Activated naive CD4-positive, alpha-beta T cell treated with anti-CD3 and anti-CD28 coated beads for 36 hours (primary cell): ENCODE measurements at places on chromosomes 12 and 14.
A peak's percentile ranks its signal among the peaks of the same experiment; 100 is the strongest.

DNA sequence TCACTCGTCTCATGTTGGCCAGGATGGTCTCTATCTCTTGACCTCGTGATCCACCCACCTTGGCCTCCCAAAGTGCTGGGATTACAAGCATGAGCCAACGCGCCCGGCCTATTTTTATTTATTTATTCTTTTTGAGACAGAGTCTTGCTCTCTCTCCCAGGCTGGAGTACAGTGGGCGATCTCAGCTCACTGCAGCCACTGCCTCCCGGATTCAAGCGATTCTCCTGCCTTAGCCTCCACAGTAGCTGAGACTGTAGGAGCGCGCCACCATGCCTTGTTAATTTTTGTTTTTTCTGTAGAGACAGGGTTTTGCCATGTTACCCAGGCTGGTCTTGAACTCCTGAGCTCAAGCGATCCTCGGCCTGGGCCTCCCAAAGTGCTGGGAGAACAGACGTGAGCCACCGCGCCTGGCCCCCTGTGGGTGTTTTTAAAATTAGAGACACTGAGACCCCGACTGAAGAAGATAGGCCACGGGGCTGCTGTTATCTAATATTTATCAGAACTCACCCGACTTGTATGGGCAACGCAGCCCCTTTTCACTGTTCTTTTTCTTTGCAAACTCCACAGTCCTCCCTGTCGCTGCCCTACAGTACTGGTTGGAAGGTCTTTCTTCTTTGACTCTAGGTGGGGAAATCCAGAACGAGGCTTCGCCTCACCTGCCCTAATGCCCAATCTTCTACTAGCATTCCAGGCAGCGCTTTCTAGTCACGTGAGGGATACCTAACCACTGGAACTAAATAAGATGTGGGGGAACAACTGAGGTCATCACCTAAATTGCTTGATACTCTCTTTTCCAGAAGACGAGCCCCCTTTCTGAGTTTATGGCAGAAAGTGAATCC lies 1.4 kb upstream of the GABARAPL1 start:
- DNase-seq, result no peak

DNA sequence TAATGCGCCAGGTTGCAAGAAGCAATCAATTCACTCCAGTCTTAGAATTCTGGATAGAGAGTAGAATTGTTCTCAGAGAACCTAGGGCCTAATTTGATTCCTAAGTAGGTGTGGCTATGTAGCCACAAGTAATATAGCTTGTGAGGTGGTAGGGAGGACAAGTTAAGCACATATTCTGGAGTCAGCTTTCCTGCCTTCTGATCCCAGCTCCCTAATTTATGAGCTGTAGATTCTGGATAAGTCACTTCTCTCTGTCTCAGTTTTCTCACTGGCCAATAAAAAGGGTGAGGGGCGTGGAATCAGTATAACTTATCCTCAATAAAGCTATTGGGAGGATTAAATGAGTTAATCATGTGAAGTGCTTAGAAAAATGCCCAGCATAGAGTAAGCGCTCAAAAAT lies 3.0 kb upstream of the SNW1 start:
- DNase-seq, result no peak

DNA sequence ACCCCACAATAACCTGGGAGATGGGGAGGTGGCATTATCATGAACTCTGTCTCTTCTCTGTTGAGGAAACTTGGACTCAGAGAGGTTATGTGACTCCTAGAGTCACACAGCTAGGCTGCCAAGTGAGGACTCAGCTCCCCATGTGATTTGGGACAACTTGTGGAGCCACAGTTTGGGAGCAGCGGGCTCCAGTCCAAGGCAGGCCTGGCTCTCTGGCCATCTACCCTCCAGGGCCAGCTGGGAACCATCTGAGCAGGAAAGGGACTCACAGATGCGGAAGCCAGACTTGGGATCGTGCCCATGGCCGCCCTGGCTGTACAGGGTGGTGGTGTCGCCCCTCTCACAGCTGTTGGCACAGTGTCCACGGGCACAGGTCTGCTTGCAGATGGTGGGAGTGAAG lies 59.1 kb downstream of the ISCA2 start:
- no peak for DNase-seq

DNA sequence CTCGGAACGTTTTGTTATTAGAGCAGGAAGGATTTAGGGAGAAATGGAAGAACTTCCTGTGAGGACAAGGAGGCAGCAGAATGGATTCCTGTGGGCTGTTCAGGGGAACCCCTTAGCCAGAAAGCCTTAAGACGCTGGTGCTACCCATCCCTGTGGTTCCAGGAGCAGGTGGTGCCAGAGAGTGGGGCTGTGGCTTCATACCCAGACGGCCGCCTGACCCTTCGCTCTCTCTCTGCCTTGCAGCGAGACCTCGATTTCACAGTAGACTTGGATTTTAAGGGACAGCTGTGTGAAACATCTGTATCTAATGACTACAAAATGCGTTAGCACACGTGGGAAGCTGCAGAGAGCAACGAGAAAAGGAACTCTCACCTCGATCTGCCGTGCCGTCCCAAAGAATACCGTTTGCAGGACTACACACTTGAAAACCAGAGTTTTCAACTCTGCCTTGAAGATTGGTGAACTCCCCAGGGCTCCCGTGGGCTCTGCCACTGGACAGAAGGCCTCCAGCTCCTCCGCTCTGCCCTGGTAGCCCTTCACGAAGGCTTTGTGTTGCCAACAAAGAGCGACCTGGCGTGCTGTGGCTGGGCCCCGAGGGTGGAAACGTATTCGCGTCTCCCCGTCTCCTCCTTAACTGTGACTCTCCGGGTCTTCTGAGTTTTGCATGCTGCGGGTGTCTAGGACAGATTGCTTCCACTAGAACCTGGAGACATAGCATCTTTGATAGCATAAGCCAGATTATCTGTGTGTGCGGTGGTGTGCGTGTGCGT lies 102.0 kb downstream of the PRMT8 start:
- DNase-seq, result no peak

DNA sequence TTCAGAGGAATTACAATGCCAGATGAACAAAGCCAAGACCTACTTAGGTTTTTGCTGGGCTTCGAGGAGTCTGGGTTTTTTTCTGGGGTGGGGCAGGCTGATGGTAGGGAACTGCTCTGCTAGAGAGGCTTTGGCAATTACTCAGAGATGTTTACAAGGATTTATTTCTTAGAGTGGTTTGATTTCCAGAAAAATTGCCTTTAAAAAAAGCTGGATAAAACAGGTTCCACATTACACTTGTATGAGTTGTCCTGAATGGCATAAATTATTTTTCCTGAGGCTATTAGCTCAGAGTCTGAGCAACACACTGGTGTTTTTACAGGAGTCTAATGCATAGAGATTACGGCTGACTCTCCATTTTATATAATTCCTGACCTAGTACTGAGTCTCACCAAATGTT lies 118.5 kb upstream of the FRMD6 start:
- no peak for DNase-seq

GRCh38 chr12:29617407-29617803 lies 119.9 kb upstream of the OVCH1 start:
- DNase-seq, result no peak

DNA sequence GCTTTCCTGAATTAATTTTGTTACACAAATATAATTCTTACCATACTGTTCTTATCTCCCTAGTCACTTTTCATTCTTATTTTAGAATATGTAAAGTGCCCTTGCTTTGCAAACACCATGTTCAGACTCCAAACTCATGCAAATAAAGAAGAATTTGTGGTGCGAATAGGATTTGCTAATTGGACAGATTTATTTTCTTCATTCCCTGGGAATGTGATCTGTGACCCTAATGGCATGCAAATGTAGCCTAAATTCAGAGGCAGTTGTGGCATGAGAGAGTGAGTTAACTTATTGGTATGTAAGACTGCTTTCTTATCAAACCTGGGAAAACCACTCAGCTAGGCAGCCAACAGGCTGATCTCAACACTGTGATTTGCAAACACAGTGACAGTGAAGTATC lies 10.0 kb downstream of the CAPZA3 start:
- DNase-seq, result no peak

DNA sequence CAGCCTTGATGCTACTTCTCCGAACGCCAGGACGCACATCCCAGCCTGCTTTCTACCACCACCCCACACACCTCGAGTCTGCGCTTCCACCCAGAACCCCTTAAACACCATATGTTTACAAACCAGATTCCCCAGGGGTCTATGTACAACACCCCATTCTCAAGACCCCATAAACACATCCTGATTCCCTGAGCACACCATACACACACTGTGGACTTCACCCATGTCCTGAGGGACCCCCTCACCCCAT lies 733 bp downstream of the TTC7B start:
- no peak for DNase-seq

DNA sequence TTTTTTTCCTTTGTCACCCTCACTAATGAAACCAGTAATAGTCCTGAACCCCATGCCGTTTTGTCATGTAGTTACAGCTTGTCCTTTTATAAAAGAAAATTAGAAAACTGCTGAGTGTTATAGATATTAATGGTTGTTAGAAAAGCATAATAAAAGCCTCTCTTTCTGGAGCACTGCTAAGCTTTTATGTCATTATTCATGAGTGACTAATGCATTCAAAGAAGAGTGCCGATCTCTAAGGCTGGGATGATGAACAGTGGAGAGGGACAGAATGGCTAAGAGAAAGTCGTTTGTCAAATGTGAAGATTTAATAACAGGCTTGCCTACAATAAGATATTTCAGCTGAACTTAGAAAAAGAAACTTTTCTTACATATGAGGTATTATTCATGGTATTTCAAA lies 121.6 kb downstream of the MGAT4C start:
- DNase-seq, result no peak

DNA sequence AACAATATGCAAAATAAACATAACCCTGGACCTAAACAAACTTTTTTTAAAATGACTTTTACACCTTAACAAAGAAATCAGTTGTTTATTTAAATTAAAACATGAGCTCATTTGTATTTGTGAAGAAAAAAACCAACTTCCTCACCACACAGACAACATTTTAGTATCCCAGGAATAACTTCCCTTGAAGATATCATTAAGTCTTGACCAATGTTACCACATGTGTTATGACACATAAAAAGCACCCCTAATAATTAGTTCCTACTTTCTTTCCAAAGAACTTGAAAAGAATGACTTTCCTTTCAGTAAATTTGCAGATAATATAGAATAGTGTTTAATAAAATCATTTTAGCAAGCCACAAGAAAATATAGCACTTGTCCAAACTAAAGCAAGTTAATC lies 42.4 kb downstream of the DUSP16 start:
- DNase-seq, result no peak

DNA sequence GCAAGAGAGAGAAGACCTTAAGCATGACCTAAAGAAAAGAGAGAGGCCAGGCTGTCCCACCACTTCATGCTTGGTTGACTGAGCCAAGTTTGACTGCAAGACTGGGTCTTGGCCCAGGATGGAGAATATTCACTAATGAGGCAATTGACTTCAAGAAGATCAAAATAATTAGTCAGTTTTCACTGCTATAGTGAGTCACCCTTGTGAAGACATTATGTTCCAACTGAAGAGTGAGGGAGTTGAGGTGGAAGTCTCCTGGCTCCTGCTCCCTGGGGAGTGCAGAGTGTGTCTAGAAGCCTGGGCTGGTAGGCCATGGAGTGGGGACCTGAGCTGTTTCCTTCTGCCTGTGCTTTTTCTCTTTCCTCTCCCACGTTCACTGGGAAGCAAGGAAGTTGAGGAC lies 117.6 kb downstream of the CACNA1C start:
- no peak for DNase-seq

- DNase-seq, result no peak
Observed at GRCh38 chr12:76533331-76533730, 26.2 kb downstream of the OSBPL8 start.

- DNase-seq, result no peak
Observed at GRCh38 chr12:120873226-120873625, 30.9 kb downstream of the SPPL3 start.

DNA sequence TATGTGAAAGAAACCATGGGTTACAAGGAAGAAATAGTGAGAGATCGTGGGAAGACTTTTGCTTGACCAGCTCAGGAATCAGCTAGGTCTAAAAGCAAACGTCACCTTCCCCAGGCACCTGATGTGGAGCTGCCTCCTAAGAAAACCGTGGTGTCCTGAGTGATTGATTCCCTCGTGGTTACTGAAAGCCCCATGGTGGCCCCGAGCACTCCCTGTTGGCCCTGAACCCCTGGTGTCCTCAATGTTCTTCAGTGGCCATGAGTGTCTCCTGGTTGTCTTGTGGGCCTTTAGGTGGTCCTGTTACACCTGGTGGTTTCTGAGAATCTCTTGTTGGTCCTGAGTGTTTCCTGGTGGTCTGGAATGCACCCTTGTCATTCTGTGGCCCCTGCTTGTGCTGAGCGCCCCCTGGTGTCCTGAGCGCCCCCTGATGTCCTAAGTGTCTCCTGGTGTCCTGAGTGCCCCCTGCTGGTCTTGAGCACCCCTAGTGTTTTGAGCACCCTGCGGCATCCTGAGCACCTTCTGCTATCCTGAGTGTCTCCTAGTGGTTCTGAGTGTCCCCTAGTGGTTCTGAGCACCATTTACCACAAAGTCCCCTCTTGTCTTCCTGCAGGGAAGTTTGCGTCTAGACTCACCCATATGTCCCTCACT lies 518.7 kb downstream of the TMEM121 start:
- DNase-seq, result peak; percentile 96

DNA sequence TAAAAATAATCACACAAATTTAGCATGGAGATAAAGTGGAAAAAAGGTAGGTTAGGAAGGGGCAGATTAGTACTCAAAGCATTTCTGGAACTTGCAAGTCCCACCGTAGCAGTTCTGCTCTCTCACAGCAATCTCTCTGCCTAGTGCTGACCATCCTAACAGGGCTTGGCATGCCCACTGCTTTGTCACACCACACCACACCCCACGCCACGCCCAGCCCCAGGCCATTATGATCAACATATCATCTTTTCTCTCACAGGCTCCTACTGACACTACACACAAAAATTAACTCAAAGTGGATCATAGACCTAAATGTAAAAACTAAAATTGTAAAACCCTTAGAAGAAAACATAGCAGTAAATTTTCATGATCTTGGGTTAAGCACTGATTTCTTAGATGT lies 273.7 kb downstream of the DAD1 start:
- DNase-seq, result no peak

GRCh38 chr12:79597910-79598309 lies 92.9 kb downstream of the PAWR start:
- no peak for DNase-seq

DNA sequence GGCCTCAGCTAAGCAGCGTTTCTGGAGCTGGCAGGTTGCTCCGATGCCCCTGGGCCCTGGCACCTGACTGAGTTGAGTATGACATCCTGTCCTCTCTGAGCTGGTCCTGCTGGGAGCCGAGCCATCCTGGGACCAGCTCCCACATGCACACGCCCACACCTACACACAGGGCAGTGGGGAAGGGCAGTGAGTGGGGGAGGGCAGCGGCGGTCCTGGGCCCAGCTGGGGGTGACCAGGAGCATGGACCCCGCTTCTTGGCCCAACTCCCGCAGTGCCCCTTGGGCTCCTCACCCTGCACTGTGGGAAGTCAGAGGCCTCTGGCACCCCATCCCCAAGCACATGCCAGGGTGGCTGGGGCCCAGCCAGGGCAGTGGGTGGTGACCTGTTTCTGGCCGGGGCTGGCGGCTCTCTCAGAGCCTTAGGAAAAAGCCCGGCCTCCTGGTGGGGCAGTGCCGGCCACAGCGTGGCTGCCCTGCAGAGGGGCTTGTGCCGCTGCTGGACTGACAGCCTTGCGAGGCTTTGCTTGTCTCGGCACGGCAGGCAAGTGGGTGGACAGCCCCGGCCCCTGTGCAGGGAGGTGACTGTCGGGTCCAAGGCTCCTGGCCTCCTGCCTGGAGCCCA lies 5.9 kb upstream of the CRIP2 start:
- no peak for DNase-seq

- no peak for DNase-seq
Observed at GRCh38 chr14:33964599-33965317, 13.9 kb upstream of the EGLN3 start.

GRCh38 chr14:89723930-89724627 lies 230.5 kb downstream of the EFCAB11 start:
- DNase-seq, result no peak
